ENCODE measurements at places on chromosomes 13 and 19.

- no peak for DNase-seq
Measured at GRCh38 chr13:35549481-35549880, 73.0 kb upstream of the MAB21L1 start.

- DNase-seq = peak; percentile 6
Measured at GRCh38 chr13:95301968-95302393, 730 bp upstream of the ABCC4 start.

DNA sequence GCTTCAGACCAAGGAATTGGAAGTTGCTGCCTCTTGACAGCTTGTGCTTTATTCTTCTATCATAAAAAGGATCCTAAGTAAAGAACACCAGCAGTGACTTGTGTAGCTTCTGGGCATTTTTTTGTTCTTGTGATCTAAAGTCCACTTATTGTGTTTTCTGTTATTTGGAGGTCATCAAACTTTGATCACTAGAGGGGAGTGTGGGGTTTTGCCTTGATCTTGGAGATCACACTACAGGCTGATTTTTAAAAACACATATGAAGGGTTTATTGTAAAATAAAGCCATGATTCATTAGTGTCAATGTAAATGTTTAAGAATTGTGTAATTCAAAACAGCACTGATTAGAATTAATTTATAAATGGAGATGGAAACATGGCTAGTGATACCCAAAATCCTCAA is 328.7 kb upstream of the EDNRB start:
- DNase-seq = no peak

- no peak for DNase-seq
Measured at GRCh38 chr13:39682788-39683187, 27.3 kb downstream of the COG6 start.

DNA sequence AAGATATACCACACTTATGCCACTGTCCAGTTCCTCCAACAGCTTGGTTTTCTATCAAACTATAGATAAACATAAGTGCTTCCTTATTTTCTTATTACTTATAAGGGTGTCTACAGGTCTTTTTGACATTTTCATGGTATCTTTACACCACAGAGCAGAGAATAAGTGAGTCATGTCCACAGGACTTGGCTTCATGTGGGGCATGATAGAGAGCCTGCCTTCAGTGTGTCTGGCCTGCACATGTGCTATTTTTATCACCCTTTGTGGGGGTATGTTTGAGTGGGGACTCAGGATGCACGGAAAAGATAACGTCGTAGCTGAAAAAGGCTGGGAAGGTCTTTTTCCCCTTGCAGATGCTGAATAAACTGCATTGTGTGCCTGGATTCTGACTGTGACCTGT is 8.1 kb upstream of the STOML3 start:
- no peak for DNase-seq

DNA sequence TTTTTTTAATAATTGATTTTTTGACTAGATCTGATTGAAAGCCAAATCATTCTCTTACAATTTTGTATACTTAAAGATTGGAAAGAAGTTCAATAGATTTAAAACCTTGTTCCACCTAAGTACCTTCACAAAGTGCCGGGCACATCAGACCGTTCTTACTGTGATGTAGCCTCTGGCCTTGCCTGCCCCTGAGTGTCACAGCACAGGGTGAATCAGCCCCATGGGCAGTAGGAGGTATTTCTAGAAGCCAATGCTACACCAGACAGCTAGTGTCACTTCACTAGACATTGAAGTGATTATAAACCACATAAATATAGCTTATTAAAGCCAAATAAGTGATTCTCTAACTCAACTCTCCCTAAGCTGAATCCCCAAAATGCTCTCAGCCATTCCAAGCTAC is 131.3 kb downstream of the LACC1 start:
- no peak for DNase-seq

GRCh38 chr13:50248516-50249143 is 233.4 kb downstream of the KCNRG start:
- DNase-seq = no peak

GRCh38 chr13:30133554-30133912 is 173.8 kb downstream of the KATNAL1 start:
- no peak for DNase-seq

GRCh38 chr19:6423499-6424194 is 964 bp downstream of the KHSRP start:
- DNase-seq = no peak

DNA sequence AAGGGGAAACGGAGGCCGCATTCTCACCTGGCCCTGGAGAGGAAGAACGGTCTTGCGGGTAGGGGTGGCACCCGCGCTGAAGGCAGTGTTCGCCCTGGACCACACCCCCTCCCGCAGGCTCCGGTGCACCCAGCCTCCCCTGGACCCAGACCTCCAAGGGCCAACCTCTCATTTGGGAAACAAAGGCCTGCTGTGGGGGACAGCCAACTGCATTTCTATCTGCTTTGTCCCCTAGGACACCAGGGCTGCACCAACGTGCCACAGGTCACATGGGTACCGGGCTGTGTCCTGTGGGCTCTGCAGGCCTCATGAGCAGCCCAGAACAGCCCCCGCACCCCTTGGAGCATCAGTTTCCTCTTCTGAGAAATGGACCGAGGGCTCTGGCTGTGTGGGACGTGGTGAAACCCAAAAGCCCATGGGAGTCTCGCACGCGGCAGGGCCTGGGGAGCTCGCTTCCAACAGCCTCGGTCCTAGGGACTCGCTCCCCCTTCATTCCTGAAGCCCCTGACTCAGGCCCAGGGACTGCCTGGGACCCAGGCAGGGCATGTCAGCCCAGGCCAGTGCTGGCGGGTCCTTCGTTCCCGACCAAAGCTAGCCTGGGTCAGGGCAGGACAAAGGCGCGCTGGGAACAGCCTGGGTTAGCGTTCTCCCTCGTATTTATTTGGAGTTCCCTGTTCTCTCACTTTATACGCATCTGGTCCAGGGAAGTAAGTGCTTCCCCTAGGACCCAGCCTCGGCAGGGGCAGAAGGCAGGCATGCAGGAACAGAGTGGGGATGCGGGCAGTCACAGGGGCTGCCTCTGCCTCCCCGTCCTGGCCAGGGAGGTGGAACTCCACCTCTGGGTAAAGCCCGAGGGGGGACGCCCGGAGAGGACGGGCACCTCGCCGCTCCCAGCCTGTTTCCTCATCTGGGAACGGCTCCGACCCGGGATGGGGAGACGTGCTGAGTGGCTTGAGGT is 4.6 kb downstream of the TCF3 start:
- no peak for DNase-seq

- DNase-seq = no peak
Measured at GRCh38 chr19:50710094-50710493, 9.5 kb downstream of the SHANK1 start.

- DNase-seq = no peak
Measured at GRCh38 chr13:60701895-60702294, 304.9 kb downstream of the TDRD3 start.

GRCh38 chr19:48258350-48258749 is 2.6 kb upstream of the CARD8 start:
- DNase-seq = no peak

- DNase-seq = no peak
Measured at GRCh38 chr13:32471187-32471922, 43.4 kb upstream of the N4BP2L1 start.

DNA sequence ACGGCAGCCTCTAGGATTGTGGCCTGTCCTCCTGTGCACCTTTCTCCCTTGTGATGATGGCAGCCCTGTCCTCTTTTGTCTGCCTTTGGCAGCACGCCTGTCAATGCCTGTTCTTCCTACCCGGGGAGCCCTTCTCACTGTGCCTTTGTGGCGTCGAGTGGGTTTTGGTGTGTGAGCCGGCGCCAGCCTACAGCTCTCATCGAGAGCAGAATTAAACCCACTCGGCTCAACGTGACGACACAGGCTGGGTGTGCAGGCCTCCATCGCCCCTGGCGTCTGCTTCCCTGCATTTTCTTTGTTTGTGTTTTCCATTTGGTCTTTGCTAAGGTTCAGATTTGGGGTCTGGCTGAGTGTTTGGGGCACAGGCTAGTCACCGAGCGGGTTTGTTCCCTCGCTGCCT is 34.4 kb downstream of the AP1M1 start:
- no peak for DNase-seq

DNA sequence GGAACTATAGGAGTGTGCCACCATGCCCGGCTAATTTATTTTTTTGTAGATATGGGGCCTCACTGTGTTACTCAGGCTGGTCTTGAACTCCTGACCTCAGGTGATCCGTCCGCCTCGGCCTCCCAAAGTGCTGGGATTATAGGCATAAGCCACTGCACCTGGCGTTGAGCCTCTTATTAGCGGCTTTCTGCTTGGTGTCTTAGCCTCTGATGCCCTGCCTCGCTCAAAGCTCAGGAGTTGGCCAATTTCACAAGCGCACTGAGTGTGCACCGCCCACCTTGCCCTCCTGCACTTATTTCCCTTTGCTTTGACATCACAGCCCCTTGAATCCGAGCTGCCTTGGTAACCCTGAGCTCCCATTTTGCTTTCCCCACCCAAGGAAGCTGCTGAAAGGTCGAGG is 10.1 kb downstream of the YIPF2 start:
- DNase-seq = no peak

- DNase-seq = no peak
Measured at GRCh38 chr13:80866921-80867320, 526.0 kb upstream of the SPRY2 start.

GRCh38 chr13:112731667-112732616 is 42.1 kb downstream of the ATP11A start:
- DNase-seq = no peak

DNA sequence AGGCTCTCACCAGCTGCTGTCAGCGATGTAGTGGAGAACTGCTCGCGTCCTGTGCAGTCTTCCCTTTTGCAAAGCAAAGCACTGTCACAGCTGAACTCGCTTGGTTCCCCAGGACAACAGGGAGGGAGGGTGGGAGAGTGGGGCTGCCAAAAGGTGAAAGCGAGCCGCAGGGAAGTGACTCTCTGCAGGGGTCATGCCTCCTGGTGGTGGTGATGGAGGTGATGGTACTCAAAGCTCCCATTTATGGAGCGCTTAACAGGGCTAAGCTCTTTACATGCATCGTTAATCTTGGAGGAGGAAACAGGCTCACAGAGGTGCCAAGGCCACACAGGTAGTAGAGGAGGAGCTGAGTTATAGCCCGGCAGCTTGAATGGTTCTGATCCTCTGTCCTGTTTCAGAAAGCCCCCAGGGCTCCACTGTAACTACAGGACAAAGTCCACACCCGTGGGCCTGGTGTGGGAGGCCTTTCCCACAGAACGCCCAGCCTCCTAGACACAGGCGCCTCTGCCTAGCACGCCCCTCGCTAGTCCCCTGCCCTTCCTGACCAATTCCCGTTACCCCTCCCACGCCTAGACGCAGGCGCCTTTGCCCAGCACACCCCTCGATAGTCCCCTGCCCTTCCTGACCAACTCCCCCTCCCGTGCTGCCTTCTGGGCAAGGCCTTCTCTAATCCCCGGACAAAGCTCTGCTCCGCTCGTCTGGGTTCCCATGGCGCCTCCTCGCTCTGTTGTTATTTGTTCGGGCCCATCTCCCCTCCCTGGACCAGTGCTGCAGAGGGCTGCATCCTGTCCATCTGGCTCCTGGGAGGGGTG is 10.7 kb downstream of the PPP1R37 start:
- no peak for DNase-seq

- no peak for DNase-seq
Measured at GRCh38 chr13:107222597-107222996, 654.7 kb upstream of the ARGLU1 start.

DNA sequence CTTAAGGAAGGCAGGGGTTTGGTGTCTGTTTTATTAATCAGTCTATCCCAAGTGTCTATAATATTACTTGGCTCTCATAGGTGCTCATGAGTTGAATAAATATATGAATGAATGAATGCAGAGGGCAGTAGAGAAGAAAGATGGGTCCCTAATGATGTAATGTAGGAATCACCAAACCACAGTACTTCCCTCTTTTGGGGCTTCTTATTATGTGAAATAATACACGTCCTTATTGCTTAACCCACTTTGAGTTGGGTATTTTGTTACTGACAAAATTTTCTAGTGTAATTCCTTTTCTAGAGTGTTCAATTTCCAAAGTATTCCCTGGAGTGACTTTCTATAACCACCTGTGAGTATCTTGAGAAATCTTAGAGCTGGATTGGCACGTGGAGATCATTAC is 13.2 kb downstream of the KLK5 start:
- no peak for DNase-seq

All from stimulated activated CD8-positive, alpha-beta memory T cell treated with anti-CD3 and anti-CD28 coated beads, Interleukin-15, amount 100 ng/mL, for 24 hours (primary cell).